Tracheal epithelial cell (primary cell): ENCODE measurements at places on chromosomes 5 and 9. TPM values are rescaled to one million over a fixed set of nuclear protein-coding genes. Genes with fewer than 3 reads are reported as not detected.

The ADAMTS16 gene
- total RNA-seq = under 0.01 TPM in 1 of 2 replicates, not detected in the other

The IGFBPL1 gene
- under 0.01 TPM in 1 of 2 replicates, not detected in the other for total RNA-seq

The CKMT2 gene
- total RNA-seq = not detected in 2 replicates

The CRB2 gene
- under 0.01 TPM in 1 of 2 replicates, not detected in the other for total RNA-seq

The HRH2 gene
- not detected in 2 replicates for total RNA-seq

The FOXD4L6 gene
- total RNA-seq = not detected in 2 replicates

The NUTM2F gene
- not detected in 2 replicates for total RNA-seq

The OR1Q1 gene
- not detected in 2 replicates for total RNA-seq

The IFNE gene
- 5.3 and 6.2 TPM in 2 replicates for total RNA-seq

The SRP19 gene
- total RNA-seq = 84.0 and 92.5 TPM in 2 replicates

The ZNF879 gene
- 2.4 and 2.8 TPM in 2 replicates for total RNA-seq

The DRD1 gene
- total RNA-seq = not detected in 2 replicates

The SIMC1 gene
- 2.9 and 4.7 TPM in 2 replicates for total RNA-seq

The COL5A1 gene
- total RNA-seq = under 0.01 and 0.72 TPM in 2 replicates

The FBP2 gene
- total RNA-seq = not detected in 2 replicates

The TDRD7 gene
- 3.2 and 7.5 TPM in 2 replicates for total RNA-seq

The NDUFS6 gene
- 16.8 and 39.5 TPM in 2 replicates for total RNA-seq

The WDR38 gene
- not detected in 2 replicates for total RNA-seq

The EFNA5 gene
- 4.6 and 7.7 TPM in 2 replicates for total RNA-seq

The ADGRD2 gene
- total RNA-seq = 0.21 TPM in 1 of 2 replicates, not detected in the other

The CAVIN4 gene
- total RNA-seq = under 0.01 and 0.24 TPM in 2 replicates

The SPATA31D4 gene
- total RNA-seq = not detected in 2 replicates

The PAPPA gene
- under 0.01 and 2.9 TPM in 2 replicates for total RNA-seq

The GABBR2 gene
- total RNA-seq = not detected in 2 replicates

The KIAA1191 gene
- total RNA-seq = 85.0 and 89.6 TPM in 2 replicates

The STK32A gene
- 0.72 and 2.8 TPM in 2 replicates for total RNA-seq

The TICAM2 gene
- 0.43 and 0.72 TPM in 2 replicates for total RNA-seq

The GARIN3 gene
- total RNA-seq = not detected in 2 replicates

The PHAX gene
- total RNA-seq = 43.4 and 57.8 TPM in 2 replicates

The SLC34A1 gene
- total RNA-seq = 0.43 TPM in 1 of 2 replicates, not detected in the other

The OBP2A gene
- not detected in 2 replicates for total RNA-seq

The PCDH12 gene
- 0.72 TPM in 1 of 2 replicates, not detected in the other for total RNA-seq

The UTP15 gene
- total RNA-seq = 23.4 and 33.2 TPM in 2 replicates

The MUSK gene
- total RNA-seq = not detected in 2 replicates

The CDH18 gene
- not detected in 2 replicates for total RNA-seq
